Fibroblast of skin of left quadriceps (primary cell): ENCODE measurements at places on chromosomes 12 and 14.

GRCh38 chr14:86196471-86196870 lies 666.5 kb downstream of the FLRT2 start:
- DNase-seq, result peak; percentile 3

GRCh38 chr12:56104815-56105608 lies 653 bp downstream of the PA2G4 start:
- no peak for DNase-seq

- no peak for DNase-seq
These were observed 23.4 kb downstream of the RNF10 start for GRCh38 chr12:120557589-120557988.

DNA sequence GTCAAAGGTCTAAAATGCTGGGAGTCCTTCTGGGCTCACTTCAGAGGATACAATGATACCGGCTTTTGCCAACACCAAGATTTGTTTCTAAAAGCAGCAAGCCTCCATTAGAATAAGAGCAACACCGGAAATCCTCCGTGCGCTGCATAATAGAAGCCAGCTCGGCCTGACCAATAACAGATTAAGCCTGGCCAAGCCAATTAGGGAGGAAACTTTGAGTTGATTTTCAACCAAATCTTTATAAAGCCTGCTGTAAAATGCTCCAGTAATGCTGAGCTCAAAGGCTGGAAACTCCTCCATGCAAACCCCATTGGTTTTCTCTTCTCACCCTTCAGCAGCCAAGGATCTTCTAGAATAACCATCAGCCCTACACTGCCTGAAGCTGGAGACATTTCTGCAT lies 150.1 kb downstream of the NTF3 start:
- DNase-seq, result no peak

DNA sequence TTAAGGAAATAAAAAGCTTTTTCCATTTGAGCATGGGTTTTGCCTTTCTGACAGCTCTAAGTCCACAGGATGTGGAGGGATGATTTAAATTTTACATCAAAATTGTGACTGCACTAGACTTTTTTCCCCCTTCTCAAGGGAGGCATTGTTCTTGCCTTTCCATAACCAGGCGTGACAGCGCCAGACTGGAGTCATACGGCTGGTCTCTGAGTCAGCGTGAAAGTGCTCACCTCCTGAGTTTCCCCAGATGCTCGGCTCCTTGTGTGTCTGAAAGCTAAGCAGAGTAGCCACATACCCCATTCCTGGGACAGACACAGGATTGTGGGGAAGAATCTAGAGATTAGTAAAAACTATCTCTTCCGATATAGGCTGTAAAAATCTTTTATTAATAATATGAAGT lies 43.1 kb downstream of the SOX5 start:
- peak; percentile 15 for DNase-seq

- no peak for DNase-seq
These were observed 105.0 kb downstream of the ADGRD1 start for GRCh38 chr12:131058700-131059099.

- DNase-seq, result no peak
These were observed 13.3 kb upstream of the TBX3 start for GRCh38 chr12:114697243-114697716.

- no peak for DNase-seq
These were observed 3.3 kb downstream of the OR10AD1 start for GRCh38 chr12:48199774-48200221.

GRCh38 chr14:67492538-67492937 lies 4.0 kb upstream of the TMEM229B start:
- no peak for DNase-seq

DNA sequence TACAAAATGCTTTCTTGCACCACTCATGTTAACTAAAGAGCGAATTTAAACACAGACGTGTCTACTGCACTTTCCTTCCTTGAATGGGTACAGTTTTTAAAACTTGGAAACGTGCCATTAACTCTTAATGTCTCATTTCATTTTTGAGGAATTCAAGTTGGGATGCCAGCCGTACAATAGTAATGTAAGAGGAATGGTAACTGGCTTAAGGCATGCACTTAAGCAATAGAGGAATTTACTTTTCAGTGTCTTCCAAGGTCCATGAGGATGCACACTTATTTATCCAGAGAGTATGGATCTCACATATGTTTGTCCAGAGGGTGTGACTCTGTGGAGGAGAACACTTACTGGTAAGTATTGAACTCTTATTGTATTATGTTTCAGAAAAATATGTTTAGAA lies 52.9 kb downstream of the PPP4R4 start:
- peak; percentile 47 for DNase-seq

DNA sequence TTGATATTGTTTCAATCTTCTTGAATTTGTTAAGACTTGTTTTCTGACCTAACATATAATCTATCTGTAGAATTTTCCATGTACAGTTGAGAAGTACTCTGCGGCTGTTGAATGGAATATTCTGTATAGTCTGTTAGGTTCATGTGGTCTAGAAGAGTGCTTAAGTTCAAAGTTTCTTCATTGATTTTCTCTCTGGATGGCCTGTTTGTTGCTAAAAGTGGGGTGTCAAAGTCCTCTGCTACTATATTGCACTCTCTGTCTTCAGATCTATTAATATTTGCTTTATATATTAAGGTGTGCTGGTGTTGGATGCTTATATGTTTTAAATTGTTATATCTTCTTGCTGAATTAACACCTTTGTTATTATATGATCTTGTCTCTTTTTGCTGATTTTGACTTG lies 290.9 kb upstream of the STXBP6 start:
- DNase-seq, result no peak

- DNase-seq, result no peak
These were observed 106.8 kb upstream of the RTL1 start for GRCh38 chr14:101010293-101010692.

- no peak for DNase-seq
These were observed 10.4 kb downstream of the FAM181A start for GRCh38 chr14:93937519-93937918.

- DNase-seq, result no peak
These were observed 17.8 kb downstream of the NELL2 start for GRCh38 chr12:44858226-44858855.

DNA sequence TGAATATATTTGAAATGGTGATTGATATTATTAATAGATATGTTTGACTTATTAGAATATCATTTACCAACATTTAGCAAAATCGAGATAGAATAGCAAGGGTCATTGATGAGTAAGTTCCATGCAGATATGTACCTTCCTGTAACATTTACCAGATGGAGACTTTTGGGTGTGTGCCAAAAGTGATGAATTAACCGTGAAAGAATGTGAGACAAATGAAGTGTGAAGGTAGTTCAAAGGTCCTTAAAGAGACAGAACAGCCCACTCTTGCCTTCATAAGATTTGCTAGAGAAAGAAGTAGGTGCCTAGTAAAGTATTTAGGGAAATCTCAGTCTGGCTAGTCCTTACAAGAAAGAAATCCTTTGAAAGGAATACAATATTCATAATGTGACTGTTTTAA lies 45.5 kb downstream of the FGD4 start:
- DNase-seq, result peak; percentile 37

GRCh38 chr12:56158926-56159461 lies 835 bp downstream of the MYL6 start:
- peak; percentile 47 for DNase-seq

DNA sequence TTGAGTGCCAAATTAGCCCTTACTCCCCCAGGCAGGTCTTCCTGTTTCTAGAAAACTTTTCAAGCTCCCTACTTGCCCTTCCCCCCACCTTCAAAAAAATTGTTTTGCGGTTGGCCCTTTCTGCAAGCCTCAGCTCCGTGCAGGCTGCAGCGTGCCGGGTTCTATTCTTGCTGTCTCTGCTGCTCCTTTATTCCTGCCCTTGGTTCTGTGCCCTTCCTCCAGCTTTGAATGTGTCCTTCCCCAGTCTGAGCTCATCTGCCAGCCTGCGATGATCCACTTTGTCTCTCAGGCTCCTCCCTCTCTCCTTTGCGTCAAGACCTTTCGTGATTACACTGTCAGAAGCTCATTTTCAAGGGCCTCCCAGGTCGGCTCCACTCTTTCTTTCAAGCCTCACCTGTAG lies 98.6 kb downstream of the IRF2BPL start:
- no peak for DNase-seq

- DNase-seq, result peak; percentile 97
These were observed 29.9 kb upstream of the SLC38A2 start for GRCh38 chr12:46402451-46402850.

DNA sequence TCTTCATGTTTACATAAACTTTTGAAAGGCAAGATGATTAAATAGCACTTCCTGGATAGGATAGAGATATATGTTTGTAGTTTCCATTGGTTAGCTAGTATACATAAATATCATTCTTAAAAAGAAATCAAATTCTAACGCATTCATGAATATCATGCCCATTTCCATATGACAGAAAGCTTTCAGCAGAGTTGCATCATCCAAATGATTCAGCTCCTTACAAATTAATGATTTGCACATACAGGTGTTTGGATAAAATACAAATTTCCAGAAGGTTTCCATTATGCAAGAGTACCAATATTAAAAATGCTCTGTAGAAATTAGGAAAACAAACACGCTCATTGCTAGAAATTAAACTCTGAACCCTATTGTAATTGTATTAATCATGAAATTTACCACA lies 264.4 kb downstream of the FOXG1 start:
- DNase-seq, result no peak
